Transverse colon (tissue), 4 donors: ENCODE measurements at places on chromosomes 13 and 19. TPM values are rescaled to one million over a fixed set of nuclear protein-coding genes. Genes with fewer than 3 reads are reported as not detected.
A peak's percentile ranks its signal among the peaks of the same experiment; 100 is the strongest.

DNA sequence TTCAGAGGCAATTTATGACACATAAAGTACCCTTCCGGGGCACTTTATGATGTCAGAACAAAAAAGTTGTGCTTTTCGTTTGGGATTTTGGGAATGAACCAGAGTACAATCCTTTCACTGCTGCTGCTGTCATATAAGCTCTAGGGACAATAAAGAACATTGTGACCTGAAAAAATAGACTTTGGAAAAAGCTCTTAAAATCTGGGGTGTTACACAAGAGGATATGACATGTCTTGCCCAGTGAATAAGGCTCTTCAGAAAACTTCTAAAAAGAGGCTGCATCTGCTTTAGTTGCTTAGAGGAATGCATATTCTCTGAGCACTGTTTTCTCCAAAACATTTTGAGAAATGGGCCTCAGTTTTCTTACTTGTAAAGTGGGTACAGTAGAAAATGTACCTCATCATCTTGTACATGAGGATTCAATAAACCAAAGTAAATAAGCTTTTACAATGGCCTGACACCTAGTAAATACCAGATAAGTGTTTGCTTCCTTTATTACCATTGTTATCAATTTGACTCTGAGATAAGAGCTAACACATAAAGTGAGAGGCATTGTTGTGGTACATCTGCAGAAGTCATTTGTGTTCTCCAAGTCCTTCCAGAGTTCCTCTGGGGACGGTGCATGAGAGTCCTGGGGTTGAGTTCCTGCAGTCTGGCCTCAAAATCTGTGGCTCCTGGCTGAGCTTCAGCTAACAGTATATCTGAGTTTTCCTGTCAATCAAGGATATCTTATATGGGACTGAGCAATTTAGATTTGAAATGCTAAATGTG is 67.4 kb upstream of the EDNRB start:
- no peaks in the 10 kb centered on the region for H3K4me1 ChIP-seq
- H3K4me3 ChIP-seq: no peak overlapping the region
- no peak for DNase-seq
- H3K36me3 ChIP-seq: no peaks in the 10 kb centered on the region

GRCh38 chr13:44734201-44734707 is 158.1 kb upstream of the TSC22D1 start:
- H3K4me1 ChIP-seq: no peaks in the 10 kb centered on the region
- DNase-seq: no peak
- H3K36me3 ChIP-seq: no peaks in the 10 kb centered on the region
- no peak overlapping the region for H3K4me3 ChIP-seq

DNA sequence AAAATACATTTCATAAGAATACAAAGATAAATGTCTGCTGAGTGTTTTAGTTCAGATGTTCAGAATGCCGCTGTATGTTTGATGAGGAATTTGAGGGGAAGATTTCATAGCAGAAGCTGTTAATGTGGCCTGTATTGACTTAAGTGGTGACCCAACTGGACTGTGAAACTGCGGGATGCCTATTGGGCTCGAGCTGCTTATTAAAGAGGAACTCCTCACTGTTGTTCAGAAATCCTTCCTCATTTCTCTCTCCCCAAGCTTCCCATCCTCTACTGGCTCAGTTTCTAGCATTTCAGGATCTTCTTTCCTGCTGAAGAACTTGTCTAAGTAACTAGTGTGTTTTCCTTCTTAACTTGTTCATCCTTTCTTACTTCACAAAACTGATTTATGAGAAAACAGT is 20.4 kb downstream of the DGKH start:
- H3K27ac ChIP-seq: no peak overlapping the region
- no peak overlapping the region for H3K4me3 ChIP-seq
- H3K4me1 ChIP-seq: no peaks in the 10 kb centered on the region
- no peak for DNase-seq
- H3K36me3 ChIP-seq: no peaks in the 10 kb centered on the region
- H3K27me3 ChIP-seq: no peaks in the 10 kb centered on the region

GRCh38 chr13:42272115-42272803 is at the start of gene AKAP11:
AKAP11 (plus strand) TSS chr13:42272152; CDS start chr13:42286349, 14,197 bp downstream.
- no peaks in the 10 kb centered on the region for H3K36me3 ChIP-seq
- H3K4me3 ChIP-seq: peak within 1 kb of the TSS; percentile 92
- no peaks in the 10 kb centered on the region for H3K27me3 ChIP-seq
- DNase-seq: peak; percentile 51
- peaks cover 8% of the 10 kb centered on the region for H3K4me1 ChIP-seq

DNA sequence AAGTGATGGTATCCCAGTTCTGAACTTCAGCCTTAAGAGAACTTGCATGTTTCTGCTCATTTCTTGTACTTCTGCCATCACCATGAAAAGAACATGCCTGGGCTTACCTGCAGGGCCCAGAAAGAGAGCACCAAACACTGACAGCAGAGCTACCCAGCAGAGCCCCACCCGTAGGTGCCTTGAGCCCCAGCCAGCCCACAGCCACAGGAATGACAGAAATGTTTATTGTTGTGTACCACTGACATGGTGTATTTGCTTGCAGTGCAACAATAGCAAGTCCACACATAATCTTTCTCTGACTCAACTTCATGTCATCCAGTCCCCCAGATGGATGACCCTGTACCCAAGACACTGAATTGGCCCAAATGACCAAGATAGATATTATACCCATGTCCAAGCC is 195.2 kb downstream of the TSHZ3 start:
- no peaks in the 10 kb centered on the region for H3K36me3 ChIP-seq
- H3K4me1 ChIP-seq: no peaks in the 10 kb centered on the region
- no peaks in the 10 kb centered on the region for H3K27me3 ChIP-seq
- H3K27ac ChIP-seq: no peak overlapping the region

GRCh38 chr13:38950987-38951386 is 39.6 kb downstream of the STOML3 start:
- no peak overlapping the region for H3K27ac ChIP-seq
- H3K4me1 ChIP-seq: no peaks in the 10 kb centered on the region
- no peak for DNase-seq
- no peaks in the 10 kb centered on the region for H3K36me3 ChIP-seq
- no peaks in the 10 kb centered on the region for H3K27me3 ChIP-seq

DNA sequence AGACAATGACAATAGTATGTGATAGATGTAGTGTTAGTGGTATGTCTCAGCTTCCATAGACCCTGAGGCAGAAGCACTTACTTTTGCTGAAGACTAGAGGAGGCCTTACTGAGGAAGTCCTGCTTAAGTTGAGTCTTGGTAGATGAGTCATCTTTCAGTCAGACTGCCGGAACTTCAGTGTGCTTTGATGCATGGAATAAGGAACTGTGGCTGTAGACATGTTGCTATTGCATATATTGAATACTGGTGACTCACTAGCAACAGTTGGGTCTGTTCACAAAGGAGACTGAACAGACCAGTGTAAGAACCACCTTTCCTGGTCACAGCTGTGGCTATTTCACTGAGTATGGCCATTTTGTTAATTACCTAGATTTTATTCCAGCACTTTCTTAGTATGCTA is 1000.6 kb downstream of the OLFM4 start:
- no peaks in the 10 kb centered on the region for H3K36me3 ChIP-seq
- H3K4me1 ChIP-seq: no peaks in the 10 kb centered on the region
- no peak for DNase-seq

DNA sequence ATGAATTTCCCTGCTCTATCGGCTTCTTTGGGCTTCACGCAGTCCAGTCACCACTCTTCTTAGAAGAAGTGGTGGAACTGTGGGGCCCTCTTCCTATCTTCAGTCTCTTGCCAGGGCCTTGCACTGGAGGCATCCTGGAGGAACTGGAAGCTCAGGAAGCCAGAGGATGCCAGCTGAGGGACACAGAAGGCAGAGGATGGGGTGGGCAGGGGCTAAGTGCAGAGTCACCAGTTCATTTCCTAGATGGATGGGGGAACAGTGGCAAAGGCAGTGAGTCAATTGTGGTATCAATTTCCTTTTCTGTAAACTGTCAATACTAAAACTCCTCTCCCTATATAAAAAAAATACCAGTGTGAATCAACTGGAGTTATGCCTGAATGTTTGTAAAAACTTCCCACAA is 419.7 kb downstream of the KLF12 start:
- no peak for DNase-seq
- H3K4me1 ChIP-seq: peaks cover 28% of the 10 kb centered on the region
- no peaks in the 10 kb centered on the region for H3K36me3 ChIP-seq

GRCh38 chr13:26618726-26619125 is 61.2 kb downstream of the WASF3 start:
- H3K4me3 ChIP-seq: no peak overlapping the region
- H3K27ac ChIP-seq: no peak overlapping the region

DNA sequence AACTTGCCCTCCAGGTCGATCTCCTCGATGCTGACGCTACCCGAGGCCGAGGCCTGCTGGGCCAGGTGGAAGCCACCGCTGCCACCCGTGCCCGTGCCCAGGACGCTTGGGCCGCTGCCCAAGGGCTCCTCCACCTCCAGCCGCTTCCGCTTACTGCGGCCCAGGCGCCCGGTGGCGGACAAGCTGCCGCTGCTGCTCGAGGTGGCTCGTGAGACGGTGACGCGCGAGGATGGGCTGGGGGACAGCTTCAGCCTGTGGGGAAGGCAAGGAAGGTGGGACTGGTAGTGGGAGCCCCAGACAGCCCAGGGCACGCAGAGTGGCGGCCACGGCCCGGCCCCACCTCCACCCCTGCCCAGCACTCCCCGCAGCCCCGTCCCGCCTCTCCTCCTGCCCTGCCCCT is 6.5 kb upstream of the TIMM13 start:
- H3K36me3 ChIP-seq: peaks cover 9% of the 10 kb centered on the region
- H3K4me1 ChIP-seq: no peaks in the 10 kb centered on the region
- no peak overlapping the region for H3K4me3 ChIP-seq

- H3K36me3 ChIP-seq: no peaks in the 10 kb centered on the region
- peak; percentile 61 for DNase-seq
- H3K4me1 ChIP-seq: no peaks in the 10 kb centered on the region
- peak overlapping the region; percentile 97 for H3K27ac ChIP-seq
These were observed 557 bp downstream of the PSPC1 start for GRCh38 chr13:19782049-19782726.

- no peaks in the 10 kb centered on the region for H3K36me3 ChIP-seq
- H3K4me3 ChIP-seq: no peak overlapping the region
- DNase-seq: no peak
- no peak overlapping the region for H3K27ac ChIP-seq
- no peaks in the 10 kb centered on the region for H3K27me3 ChIP-seq
These were observed 19.9 kb downstream of the UHRF1 start for GRCh38 chr19:4929186-4929585.

GRCh38 chr19:4502282-4503131 is 15.8 kb downstream of the PLIN4 start:
- H3K4me1 ChIP-seq: no peaks in the 10 kb centered on the region
- no peak overlapping the region for H3K4me3 ChIP-seq
- peaks cover 12% of the 10 kb centered on the region for H3K36me3 ChIP-seq

DNA sequence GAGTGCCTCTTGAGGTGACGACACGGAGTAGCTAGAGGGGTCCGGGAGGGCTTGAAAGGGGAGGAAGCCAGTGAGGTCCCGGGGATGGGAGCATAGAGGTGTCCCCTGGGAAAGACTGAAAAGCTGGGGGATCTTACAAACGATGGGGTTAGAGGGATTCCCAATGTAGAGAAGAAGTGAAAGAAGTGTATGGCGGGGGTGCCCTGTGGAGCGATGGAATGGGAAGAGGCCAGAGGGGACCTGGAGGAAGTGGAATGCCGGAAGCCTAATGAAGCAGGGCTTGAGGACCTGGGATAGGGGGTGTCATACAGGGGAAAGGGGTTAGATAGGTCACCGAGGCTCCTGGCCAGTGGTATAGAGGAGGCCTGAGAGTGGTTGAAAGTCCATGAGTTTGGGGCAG is 580 bp downstream of the AP2A1 start:
- no peaks in the 10 kb centered on the region for H3K36me3 ChIP-seq
- peaks cover 31% of the 10 kb centered on the region for H3K4me1 ChIP-seq
- peak overlapping the region; percentile 85 for H3K27ac ChIP-seq
- DNase-seq: no peak
- H3K4me3 ChIP-seq: peak overlapping the region; percentile 98

- H3K36me3 ChIP-seq: no peaks in the 10 kb centered on the region
- DNase-seq: no peak
- no peak overlapping the region for H3K4me3 ChIP-seq
These were observed 12.3 kb upstream of the ZNF283 start for GRCh38 chr19:43814663-43815352.

The CCDC97 gene
- total RNA-seq: 13.7 TPM

The IGFL1 gene
- not detected for total RNA-seq

The UBE2L5 gene
- total RNA-seq: not detected

The IFNL1 gene
- total RNA-seq: not detected

The ABHD17A gene
- 174 TPM for total RNA-seq

The DIRAS1 gene
- 0.64 TPM for total RNA-seq

The ANGPTL8 gene
- not detected for total RNA-seq

The ONECUT3 gene
- total RNA-seq: not detected

The KLK8 gene
- total RNA-seq: not detected

The CEACAM6 gene
- total RNA-seq: 209 TPM

The KIR2DL3 gene
- not detected for total RNA-seq

The CDX2 gene
- total RNA-seq: 149 TPM

The CRLF1 gene
- total RNA-seq: 21.0 TPM
